ENCODE measurements at places on chromosomes 11 and 22. TPM values are rescaled to one million over a fixed set of nuclear protein-coding genes. Genes with fewer than 3 reads are reported as not detected.

DNA sequence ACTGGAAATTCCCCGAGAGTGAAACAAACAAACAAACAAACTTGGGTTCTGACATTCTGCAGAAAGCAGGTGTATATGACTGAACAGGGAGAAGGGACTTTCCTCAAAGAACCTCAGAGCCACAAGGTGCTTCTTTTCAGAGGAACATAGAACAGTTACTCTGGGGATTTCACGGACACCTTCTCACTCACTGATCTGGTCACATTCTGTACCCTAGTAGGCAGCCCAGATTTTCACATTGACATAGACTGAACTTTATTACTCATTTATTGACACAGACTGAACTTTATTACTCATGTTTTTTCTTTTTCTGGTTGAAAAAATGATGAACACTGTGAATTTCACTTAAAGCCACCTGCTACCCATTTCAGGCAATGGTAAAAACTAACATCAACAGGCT lies 263.0 kb downstream of the OPCML start:
- peak; percentile 33 for DNase-seq

- DNase-seq: no peak
These were observed 134.4 kb downstream of the MPPED1 start for GRCh38 chr22:43546186-43546585.

DNA sequence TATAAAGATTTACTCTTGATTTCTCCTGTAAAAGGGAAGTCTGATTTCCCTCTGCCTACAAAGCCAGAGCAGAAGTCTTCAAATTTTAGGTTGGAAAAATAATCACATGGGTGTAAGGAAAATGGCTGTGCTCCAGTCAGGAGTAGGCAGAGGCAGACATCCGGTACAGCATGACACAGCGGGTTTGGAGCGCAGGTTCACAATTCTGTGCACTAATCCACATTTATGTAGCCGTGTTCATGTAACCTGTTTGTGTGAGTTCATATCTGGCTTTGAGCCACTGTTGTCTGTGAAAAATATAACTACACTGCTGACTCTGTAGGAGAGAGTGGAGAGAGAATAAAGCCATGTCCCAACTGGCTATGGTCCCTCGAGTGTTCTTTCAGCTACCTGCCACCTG lies 248.0 kb downstream of the CASP12 start:
- DNase-seq: no peak

The PDXP gene
- 47.0 TPM for total RNA-seq

The LRFN4 gene
- 48.4 TPM for total RNA-seq

DNA sequence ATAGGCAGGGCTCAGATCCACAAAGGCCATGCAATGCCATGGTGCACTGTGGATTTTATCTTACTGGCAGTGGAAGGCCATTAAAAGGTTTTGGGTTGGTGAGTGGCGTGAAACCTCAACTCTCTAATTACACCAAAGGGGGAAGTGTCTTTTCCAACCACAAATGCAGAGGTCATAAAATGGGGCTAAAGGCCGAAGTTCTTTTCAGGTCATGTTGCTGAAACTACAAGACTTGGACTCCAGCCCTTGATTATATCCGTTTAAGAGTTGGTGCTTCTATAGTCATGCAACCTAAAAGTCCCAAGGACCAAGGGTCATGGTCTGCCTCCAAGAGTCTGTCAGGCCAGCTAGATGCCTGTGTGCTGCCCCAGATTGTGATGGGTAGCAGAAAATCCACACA lies 434.3 kb downstream of the RAB38 start:
- no peak for DNase-seq

The CRYBB2 gene
- total RNA-seq: not detected

The SOX10 gene
- total RNA-seq: not detected

DNA sequence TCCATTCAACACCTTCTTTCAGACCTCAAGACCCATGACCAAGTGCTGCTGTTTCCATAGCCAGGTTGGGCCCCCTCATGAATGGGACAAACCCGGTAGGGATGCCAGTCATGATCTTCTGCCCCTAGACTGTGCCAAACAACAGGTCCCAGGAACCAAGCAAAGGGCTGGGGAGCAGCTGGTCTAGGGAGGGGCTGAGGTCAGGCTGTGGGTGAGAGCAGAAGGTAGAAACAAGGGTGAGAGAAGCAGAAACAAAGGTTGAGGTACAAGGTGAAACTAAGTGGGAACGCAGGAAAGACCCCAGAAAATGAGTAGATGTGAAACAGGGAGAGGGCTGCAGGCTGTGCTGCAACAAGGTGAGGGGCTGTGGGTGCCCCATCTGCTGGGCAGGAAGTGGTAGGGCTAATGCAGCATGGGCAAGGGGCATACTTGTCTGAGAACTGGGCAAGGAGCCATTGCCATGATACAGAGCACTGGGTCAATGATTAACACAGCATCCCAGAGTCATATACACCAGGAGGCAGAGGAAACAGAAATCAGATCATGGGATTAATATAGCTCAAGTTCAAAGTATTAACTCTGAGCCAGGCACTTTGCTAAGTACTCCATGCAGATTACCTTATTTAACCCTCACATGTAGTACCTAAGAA lies 45.9 kb downstream of the SLC1A2 start:
- DNase-seq: no peak

- DNase-seq: no peak
These were observed 18.4 kb downstream of the KCNQ1 start for GRCh38 chr11:2462986-2463765.
